ENCODE measurements at places on chromosomes 5 and 9.

GRCh38 chr9:99103901-99104458, 933 bp upstream of the TGFBR1 start:
- no peak for DNase-seq

DNA sequence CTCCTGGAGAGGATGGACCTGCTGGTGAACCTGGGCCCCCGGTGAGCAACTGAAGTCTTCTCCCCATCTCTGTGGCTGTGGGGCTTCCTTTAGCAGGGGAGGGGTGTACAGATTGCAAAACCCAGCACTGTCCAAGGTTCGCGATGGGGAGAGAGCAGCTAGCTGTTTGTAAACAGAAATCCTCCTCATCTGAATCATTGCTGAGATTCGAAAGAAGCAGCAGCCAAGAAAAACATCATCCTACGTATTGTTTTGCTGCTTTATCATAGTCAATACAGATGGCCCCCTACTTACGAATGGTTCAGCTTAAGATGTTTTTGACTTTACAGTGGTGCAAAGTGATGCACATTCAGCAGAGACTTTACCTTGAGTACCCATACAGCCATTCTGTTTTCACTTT, 80.0 kb upstream of the TGFBR1 start:
- no peak for DNase-seq

GRCh38 chr9:71638627-71639026, 129.7 kb downstream of the CEMIP2 start:
- DNase-seq, result peak; percentile 64

GRCh38 chr9:72140586-72140985, 8.7 kb upstream of the GDA start:
- DNase-seq, result no peak

DNA sequence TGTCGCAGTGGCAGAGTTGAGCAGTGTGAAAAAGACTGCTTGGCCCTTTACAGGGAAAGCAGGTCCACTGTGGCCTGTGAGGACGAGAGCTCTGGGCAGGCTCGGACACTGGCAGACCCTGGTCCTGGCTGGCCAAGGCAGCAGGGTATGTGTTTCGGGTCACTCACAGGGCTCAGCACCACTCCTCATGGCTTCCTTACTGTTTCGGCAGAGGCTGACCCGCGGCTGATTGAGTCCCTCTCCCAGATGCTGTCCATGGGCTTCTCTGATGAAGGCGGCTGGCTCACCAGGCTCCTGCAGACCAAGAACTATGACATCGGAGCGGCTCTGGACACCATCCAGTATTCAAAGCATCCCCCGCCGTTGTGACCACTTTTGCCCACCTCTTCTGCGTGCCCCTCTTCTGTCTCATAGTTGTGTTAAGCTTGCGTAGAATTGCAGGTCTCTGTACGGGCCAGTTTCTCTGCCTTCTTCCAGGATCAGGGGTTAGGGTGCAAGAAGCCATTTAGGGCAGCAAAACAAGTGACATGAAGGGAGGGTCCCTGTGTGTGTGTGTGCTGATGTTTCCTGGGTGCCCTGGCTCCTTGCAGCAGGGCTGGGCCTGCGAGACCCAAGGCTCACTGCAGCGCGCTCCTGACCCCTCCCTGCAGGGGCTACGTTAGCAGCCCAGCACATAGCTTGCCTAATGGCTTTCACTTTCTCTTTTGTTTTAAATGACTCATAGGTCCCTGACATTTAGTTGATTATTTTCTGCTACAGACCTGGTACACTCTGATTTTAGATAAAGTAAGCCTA, 15.7 kb downstream of the SQSTM1 start:
- peak; percentile 81 for DNase-seq

DNA sequence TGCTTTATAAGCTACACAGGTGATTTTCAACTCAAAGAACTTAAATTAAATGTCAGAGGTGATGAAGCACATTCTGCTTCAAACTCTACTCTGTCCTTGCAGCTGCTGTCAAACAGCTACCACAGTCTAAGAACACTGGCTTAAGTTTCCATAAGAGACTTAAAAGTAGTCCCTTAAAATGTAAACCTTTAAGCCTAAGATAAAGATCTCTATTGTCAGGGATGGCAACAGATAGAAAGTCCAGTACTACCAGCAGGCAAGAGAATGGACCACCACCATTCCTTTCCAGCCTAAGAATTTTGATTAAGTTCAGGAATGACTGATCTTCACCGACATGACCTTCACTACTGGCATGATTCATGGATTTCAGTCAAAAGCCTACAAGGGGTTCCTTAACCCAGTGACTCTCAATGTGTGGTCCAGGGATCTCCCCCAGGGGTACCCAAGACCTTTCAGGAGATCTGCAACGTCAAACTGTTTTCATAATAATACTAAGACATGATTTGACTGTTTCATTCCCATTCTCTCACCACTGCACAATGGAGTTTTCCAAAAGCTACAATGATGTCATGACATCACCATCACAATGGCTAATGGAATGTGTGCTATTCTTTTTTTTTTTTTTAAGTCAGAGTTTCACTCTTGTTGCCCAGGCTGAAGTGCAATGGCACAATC, 41.1 kb upstream of the PLPP6 start:
- no peak for DNase-seq

- no peak for DNase-seq
These were observed 18.7 kb downstream of the HSD17B4 start for GRCh38 chr5:119470851-119471451.

DNA sequence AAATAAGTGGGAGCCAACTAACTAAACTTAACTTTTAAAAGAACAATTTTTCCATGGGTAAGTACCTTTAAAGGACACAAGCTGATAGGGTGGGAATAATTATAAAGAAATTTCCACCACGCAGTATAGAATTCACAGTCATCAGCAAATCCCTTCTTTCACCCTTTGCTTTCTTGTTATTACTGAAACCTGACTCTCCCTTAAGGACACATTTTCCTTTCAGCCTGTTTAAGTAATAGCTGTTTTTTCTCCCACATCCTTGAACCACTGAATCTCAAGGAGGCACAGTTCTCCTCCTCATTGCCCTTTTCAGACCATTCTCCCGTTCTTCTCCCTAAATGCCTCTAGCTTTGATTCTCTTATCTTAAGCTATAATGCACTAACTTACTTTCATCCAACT, 6.3 kb downstream of the C5orf15 start:
- no peak for DNase-seq

- peak; percentile 66 for DNase-seq
These were observed 64.0 kb downstream of the RETREG1 start for GRCh38 chr5:16552666-16553343.

GRCh38 chr9:110599468-110599867, 19.9 kb upstream of the SVEP1 start:
- no peak for DNase-seq

DNA sequence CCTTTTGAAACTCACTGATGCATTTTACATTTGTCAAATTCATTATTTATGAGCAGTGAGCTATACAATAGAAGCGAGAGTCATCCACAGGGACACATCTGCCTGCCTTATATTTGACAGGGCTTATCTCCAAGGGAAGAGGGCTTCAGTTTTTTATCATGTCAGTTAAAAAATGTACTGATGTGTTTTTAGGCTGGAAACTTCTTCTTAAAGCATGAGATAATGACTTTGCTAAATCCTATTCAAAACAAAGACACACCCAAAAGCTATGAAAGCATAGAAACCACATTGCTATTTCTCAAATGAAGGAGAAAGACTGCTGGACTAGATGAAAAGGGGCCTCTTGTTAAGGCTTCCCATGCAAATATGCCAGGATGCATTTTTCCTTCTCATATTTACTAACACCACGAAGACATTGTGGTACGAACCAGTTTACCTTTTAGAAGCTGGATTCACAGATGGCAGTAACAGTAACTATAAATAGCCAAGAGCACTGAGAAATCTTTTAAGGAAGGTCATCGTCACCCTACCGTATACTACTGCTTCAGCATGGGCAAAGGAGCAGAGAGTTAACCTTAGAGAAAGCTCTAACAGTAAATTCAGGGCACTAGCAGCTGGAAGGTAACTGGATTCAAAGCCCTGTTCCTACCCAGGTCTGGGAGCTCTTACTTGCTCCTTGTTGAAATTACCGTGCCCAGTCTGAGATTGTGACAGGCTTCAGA, 86.3 kb upstream of the IFNK start:
- no peak for DNase-seq

DNA sequence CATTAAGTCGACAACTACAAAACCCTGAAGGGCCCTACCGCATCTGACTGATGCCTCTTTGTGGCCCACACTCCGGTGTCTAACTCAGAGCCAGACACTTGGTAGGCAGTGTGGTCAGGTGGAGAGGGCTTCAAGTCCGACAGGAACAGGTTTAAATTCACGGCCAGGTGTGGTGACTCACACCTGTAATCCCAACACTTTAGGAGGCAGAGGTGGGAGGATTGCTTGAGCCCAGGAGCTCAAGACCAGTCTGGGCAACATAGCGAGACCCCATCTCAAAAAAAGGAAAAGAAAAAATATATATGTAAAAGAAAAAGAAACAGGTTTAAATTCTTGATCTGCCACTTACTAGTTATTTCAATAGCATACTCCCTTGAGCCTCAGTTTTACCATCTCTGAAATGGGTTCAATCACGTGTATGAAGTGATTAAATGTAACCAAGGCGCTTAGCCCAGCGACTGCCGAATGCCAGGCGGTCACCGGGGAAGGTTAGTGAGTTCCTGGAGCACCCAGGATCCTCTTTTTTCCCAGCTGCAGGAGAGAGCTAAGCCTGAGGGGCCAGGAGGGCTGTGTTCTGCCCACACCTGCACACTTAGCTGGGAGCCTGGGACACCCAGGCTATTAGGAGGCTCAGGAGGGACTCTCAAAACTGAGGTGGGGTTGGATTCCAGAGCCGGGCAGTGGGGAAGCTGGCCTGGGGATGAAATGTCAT, 943 bp downstream of the CLTB start:
- DNase-seq, result no peak

DNA sequence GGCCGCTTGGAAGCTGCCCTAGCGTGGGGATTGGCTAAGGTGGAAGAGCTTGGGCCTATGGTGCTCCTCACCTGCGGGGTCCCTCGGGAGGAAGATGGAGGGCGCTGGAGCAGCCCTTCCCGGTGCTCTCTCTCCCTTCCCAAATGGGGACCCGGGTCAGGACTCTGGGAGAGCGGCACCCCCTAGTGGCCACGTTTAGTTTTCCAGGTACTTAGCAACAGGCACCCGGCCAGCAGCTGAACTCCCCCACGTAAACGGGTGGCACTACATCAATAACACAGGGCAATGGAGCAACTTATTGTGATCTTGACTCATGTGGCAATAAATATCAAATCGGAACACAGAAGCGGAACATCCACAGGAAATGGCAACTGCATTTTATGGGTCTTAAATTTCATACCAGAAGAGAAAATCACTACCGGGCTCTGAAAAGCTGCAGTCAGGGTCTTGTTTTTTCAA, 316.6 kb downstream of the AGTPBP1 start:
- DNase-seq, result peak; percentile 63

- DNase-seq, result no peak
These were observed 69.0 kb upstream of the MSX2 start for GRCh38 chr5:174655351-174655750.

DNA sequence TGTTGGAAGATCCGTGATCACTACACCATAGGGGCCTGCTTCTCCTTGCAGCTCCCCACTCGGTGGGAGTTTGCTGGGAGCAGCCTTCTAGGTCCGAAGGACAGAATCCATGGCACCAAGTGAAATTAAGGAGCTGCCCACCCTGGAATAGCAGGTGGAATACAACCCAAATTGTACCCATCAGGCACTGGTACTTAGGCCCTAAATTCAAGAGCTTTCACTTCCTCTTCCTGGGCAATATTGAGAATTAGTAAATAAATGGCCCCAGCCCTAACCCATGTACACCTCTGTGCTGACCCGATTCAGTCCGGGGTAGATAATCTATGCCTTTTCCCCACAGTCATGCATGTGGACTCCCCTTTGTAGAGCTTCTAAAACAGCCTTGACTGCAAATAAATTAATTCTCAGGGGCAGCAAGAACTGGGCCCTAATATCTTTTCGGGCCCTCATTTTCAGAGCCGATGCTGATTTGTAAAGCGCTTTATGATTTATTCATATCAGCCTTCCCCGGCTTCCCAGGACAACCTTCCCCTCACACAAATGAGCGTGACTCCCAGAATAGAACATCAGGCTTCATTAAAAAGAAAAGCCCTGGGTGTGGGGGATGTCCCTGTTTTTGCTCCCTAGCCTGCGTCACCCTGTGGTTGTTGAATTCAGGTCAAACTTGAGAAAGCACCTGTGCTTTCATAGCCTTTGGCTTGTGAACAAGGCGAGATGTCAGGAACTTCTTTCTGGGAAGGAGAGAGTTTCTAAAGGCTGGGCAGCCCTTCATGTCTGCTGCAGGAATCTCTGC, 126.1 kb upstream of the TBC1D2 start:
- no peak for DNase-seq

- DNase-seq, result peak; percentile 80
These were observed 185.7 kb upstream of the IL12B start for GRCh38 chr5:159515909-159516415.

DNA sequence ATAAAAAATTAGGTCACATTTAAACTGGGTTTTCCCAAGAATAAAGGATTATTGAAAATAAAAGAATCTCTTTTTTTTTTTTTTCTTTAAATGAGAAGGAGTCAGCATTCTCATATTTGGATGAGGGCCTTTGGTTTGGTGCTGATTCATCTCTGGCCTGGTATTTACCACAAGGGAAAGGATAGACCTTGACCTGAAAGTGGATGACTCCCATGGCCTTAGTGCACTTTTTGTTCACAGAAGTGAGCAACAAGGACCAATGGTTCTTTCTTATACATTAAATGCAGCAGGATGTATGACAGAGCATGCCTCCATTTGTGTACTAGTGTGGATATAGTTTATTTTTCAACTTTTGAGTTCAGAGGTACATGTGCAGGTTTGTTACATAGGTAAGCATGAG, 6.9 kb downstream of the YTHDC2 start:
- peak; percentile 65 for DNase-seq

GRCh38 chr9:35553670-35554543, 51.2 kb upstream of the TESK1 start:
- DNase-seq, result peak; percentile 59

- no peak for DNase-seq
These were observed 59.6 kb upstream of the CPLANE1 start for GRCh38 chr5:37308793-37309192.

- DNase-seq, result no peak
These were observed 2.5 kb upstream of the KDM3B start for GRCh38 chr5:138349852-138350562.

GRCh38 chr5:86979811-86980411, 287.8 kb upstream of the RASA1 start:
- no peak for DNase-seq

- DNase-seq, result no peak
These were observed 12.0 kb downstream of the TMEM8B start for GRCh38 chr9:35840881-35841644.

All from activated CD8-positive, alpha-beta memory T cell treated with anti-CD3 and anti-CD28 coated beads, Interleukin-2, amount 10 ng/mL, durations not matched to agents 7 days and 5 days (primary cell).